ENCODE measurements at places on chromosomes 13 and 19. TPM values are rescaled to one million over a fixed set of nuclear protein-coding genes. Genes with fewer than 3 reads are reported as not detected.

GRCh38 chr19:3365836-3366752, at the start of gene NFIC:
TSS of gene NFIC (plus strand) at chr19:3366583. CDS start at chr19:3366637, 54 bp downstream.
- H3K27me3 ChIP-seq = no peaks in the 10 kb centered on the region
- no peaks in the 10 kb centered on the region for H3K36me3 ChIP-seq

DNA sequence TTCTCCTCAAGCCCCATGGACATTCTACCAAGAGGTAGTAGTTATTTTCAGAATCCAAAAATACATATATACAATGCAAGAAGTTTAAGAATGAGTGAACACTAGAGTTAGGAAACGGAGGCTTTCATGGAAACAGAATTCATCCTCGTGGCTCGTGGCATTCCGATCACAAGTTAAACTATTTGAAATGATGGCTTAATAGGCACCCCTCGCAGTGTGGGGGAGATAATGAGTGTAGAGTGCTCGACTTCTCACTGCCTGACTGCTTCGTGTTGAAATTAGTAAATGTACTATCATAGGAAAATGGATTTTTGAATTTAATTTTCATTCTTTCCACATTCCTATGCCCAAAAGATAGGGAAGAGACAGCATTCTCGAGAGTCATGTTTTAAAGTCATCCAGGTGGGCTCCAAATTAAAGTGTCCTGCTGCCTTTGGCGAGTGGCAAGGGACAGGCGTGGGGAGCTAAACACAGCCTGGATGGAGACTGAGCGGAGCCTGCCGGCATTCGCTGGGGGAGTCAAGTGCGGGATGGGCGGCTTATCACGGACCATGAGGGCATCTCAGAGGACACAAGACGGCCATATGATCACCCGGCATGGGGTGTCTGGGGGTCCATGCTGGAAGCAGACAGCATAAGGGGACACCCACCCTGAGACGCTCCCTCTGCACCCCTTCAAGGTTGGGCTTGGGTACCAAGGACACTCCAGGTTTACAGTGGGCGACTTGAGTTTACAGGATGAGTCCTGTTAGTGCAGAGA, 165.2 kb downstream of the TEX29 start:
- no peaks in the 10 kb centered on the region for H3K36me3 ChIP-seq
- no peaks in the 10 kb centered on the region for H3K4me1 ChIP-seq
- no peak overlapping the region for H3K4me3 ChIP-seq
- no peak overlapping the region for H3K27ac ChIP-seq
- DNase-seq = no peak

DNA sequence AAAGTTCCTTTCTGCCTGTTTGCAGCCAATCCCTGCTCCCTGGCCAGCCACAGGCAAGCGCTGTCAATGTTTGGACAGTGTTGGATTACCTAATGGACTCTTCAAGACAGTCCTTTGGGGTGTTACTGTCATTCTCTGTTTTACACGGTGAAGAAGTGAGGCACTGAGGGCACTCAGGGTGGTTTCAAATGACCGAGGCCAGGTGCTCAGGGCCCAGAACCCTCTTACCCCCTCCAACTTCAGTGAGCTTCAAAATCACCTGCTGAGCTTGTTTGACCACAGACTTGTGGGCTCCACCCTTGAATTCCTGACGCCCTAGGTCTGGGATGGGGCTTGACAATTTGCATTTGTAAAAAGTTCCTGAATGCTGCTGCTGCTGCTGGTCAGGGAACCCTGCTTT, 97.9 kb downstream of the GGACT start:
- H3K4me3 ChIP-seq = no peak overlapping the region
- DNase-seq = no peak
- no peaks in the 10 kb centered on the region for H3K4me1 ChIP-seq
- no peak overlapping the region for H3K27ac ChIP-seq
- no peaks in the 10 kb centered on the region for H3K27me3 ChIP-seq
- no peaks in the 10 kb centered on the region for H3K36me3 ChIP-seq

- no peak overlapping the region for H3K27ac ChIP-seq
- H3K4me3 ChIP-seq = no peak overlapping the region
- H3K36me3 ChIP-seq = no peaks in the 10 kb centered on the region
- no peaks in the 10 kb centered on the region for H3K27me3 ChIP-seq
These were observed 23.0 kb upstream of the LAMP1 start for GRCh38 chr13:113273851-113274590.

BORCS8 gene
- total RNA-seq = 18.0 TPM

GRCh38 chr13:36001561-36001960, 129.6 kb downstream of the DCLK1 start:
- H3K36me3 ChIP-seq = no peaks in the 10 kb centered on the region
- no peak overlapping the region for H3K4me3 ChIP-seq
- no peaks in the 10 kb centered on the region for H3K27me3 ChIP-seq

GRCh38 chr19:33280351-33280921, 21.9 kb downstream of the CEBPA start:
- H3K27me3 ChIP-seq = no peaks in the 10 kb centered on the region
- H3K27ac ChIP-seq = no peak overlapping the region
- H3K36me3 ChIP-seq = no peaks in the 10 kb centered on the region
- no peak overlapping the region for H3K4me3 ChIP-seq
- no peaks in the 10 kb centered on the region for H3K4me1 ChIP-seq
- no peak for DNase-seq

DNA sequence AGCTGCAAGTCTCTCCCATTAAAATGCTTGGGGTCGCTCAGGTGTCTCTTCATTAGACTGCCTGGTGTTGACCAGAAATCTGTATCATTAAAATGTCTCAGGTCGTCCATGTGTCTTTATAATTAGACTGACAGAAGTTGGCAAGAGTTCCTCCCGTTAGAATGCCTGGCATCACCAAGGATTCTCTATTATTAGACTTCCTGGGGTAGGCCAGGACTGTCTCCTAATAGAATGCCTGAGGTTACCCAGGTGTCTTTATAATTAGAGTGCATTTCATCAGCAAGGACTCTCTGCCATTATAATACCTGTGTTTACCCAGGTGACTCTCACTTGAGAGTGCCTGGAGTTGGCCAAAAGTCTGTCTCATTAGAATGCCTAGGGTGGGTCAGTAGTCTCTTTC, 1537.2 kb downstream of the UQCRFS1 start:
- H3K36me3 ChIP-seq = no peaks in the 10 kb centered on the region
- no peak for DNase-seq
- H3K4me1 ChIP-seq = no peaks in the 10 kb centered on the region
- no peak overlapping the region for H3K4me3 ChIP-seq
- H3K27me3 ChIP-seq = no peaks in the 10 kb centered on the region
- no peak overlapping the region for H3K27ac ChIP-seq

All from prostate gland (tissue), 2 donors.